Urinary bladder (tissue), 4 donors: ENCODE measurements at places on chromosomes 2 and 18. TPM values are rescaled to one million over a fixed set of nuclear protein-coding genes. Genes with fewer than 3 reads are reported as not detected.

DNA sequence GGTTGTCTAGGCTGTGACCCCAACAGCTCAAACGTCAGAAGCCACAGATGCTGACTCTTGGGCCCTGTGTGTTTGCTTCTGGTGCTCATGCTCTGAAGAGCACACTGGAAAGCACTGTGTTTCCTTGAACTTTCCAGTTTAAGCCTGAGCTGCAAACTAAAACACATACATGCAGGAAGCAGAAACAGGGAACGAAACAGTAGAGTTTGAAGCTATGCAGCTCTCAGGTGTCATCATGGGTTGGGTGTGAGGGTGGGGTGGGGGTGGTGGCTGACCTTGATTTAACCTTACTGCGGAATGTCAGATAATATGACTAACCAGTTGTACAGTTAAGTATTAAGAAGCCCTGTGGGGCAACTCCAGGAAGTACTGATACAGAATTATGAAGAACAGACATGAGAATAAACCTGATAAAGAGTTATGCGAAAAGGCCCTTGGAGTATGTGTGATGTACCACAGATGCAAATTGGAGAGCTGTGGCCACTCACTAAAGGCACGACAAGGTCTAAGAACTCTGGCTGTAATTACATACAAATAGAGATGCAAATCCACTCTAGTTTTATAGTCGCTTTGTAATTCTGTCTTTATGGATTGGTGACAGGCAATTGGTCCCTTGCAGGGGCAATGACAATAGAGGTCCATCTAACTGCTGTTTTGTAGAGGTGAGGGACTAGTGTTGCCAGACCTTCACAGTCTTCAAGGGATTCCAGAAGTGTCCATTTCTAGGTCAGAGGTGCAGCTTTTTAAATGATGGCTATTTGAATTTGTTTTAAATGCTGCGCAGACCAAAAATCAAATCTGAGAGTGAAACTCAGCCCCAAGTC is 273.1 kb downstream of the NAPG start:
- DNase-seq = no peak

GRCh38 chr18:49936821-49937220 is 123.5 kb upstream of the ACAA2 start:
- no peak for DNase-seq

Gene DOK6
- 9.0 TPM for polyA plus RNA-seq

DNA sequence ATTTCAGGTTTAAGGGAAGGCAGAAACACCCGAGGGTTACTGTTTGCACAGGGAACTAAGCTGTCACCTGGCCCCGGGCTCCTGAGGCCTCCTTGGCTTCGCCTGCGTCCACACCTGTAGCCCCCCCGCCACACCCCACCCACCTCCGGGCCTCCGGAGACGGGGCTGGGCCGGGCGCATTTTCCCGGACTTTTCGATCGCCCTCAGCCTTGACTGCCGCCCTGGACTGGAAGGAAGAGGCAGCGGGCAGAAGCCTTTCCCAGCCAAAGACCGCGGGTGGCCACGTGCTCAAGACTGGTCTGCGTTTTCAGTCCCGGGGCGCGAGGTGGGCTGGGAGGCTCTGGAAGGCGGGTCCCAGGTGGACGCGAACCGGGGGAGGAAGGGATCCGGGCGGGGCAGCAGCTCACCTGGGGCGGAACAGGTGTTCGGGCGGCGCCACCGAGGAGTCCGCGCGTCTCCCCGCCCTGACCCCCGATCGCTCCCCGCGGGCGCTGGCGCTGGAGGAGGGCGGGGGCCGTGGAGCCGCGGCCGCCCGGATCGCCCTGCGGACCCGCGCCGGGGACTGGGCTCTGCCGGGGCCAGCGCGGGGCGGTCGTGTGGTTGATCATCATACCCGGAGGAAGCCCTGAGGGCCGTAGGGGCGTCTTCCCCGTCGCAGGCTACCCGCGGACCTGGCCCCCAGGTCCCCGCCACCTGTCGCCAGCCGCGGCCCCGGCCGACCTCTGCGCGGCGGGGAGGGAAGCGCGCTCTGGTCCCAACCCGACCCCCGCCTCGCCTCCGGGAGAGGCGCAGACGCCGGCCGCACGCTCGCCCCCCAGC is 3.2 kb downstream of the ID2 start:
- DNase-seq = peak; percentile 20

DNA sequence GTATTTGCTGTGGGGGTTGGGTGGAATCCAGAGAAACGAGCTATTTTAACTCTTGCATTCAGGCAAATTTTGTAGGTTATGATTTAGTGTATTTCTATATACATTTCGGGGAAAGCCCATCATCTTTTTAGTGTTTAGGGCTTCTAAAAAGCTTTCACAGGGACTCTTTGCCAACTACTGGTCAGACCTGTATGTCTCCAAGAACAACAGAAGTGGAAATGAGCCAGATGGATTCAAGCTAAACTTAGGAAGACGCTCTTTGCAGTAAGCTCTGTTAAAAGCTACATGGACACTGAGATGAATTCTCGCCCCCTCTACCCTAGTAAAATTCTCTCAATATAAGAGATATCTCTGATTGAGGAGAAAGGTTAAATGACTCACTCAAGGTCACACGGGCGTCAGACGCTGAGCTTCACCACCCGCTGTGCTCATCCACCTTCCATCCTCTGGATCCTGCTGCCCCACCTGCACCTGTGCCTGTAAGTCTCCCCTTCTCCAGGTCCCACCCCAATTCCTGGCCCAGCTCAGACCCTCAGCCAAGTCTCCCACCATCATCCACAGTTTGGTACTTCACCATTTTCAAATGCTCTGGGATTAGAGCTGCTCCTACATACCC is 85.6 kb downstream of the MARCHF4 start:
- no peak for DNase-seq

- no peak for DNase-seq
Measured at GRCh38 chr2:201218780-201219179, 35.8 kb downstream of the CASP10 start.

Gene TCF4
- polyA plus RNA-seq = 46.3 TPM

DNA sequence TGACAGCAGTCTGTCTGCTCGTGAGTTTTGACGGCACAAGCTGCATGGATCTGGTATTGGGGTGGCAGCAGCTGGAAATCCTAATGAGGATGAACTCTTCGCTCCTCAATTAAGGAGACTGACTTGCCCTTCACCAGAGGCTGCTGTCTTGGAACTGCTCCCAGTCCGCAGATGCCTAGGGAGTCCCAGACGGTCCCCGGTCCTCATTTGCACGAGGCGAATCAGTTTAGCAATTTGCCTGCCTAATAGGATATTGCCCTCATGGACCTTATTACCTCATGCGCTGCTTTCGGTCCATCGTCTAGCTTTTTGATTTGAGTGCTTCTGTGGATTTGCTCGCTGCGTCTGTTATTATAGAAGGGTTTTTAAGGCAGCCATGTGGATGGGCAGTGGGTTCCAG is 40.6 kb downstream of the ASAP2 start:
- DNase-seq = no peak

DNA sequence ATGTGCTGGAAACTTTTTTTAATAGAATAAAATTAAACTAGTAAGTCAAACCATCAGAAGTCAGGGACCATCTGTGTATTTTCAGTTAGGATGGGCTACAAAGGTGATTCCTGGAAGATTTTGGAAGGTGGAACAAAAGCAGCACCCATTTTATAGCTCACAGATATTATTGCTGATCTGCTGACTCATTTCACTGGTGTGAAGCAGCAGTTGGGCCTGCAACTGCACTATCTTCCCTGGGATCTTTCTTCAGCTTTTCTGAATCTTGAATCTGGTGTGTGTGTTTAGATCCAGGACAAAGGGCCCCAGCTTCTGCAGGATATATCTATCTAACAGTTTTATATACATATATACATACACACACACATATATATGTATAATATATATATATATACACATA is 35.6 kb upstream of the BCL11A start:
- no peak for DNase-seq

GRCh38 chr2:53508667-53509066 is 258.9 kb upstream of the CHAC2 start:
- no peak for DNase-seq

DNA sequence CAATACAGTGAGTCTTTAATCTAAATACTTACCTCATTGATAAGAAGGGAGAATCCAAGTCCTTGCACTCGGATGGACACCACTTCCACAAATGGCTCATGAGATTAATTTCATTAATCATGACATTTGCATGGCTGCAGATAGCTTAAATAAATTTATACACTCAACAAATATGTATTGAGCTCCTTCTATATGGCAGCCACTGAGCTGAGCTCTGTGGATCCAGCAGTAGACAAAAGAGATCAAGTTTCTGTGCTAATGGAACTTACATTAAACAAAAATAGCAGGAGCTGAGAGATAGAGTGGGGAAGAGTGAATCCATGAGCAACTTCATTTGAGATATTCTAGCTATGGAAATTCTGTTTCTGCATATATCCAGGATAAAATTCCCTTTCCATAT is 44.4 kb downstream of the RAB27B start:
- DNase-seq = no peak

DNA sequence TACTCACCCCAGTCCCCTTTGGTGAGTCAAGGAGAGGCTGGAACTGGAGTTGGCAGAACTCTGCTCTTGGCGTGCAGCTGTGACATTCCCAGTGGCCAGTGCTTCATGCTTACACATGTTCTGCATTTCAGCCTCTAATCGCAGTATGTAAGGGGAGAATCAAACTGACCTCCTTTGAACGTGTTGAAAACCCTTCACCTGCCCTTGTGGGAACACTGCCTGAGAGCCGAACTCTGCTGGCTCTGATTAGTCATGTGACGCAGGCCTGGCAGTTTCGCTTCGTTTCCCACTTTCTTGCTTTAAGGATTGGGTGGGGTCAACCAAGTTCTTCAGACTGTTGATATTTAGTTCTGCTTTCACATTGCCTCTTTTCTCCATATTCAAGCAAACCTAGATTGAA is 173.8 kb upstream of the BCL2L11 start:
- DNase-seq = no peak

GRCh38 chr2:188219541-188219940 is 72.1 kb upstream of the GULP1 start:
- no peak for DNase-seq

GRCh38 chr2:163466331-163467250 is 269.2 kb downstream of the FIGN start:
- DNase-seq = no peak

Gene KLHL41
- polyA plus RNA-seq = 4.8 TPM

DNA sequence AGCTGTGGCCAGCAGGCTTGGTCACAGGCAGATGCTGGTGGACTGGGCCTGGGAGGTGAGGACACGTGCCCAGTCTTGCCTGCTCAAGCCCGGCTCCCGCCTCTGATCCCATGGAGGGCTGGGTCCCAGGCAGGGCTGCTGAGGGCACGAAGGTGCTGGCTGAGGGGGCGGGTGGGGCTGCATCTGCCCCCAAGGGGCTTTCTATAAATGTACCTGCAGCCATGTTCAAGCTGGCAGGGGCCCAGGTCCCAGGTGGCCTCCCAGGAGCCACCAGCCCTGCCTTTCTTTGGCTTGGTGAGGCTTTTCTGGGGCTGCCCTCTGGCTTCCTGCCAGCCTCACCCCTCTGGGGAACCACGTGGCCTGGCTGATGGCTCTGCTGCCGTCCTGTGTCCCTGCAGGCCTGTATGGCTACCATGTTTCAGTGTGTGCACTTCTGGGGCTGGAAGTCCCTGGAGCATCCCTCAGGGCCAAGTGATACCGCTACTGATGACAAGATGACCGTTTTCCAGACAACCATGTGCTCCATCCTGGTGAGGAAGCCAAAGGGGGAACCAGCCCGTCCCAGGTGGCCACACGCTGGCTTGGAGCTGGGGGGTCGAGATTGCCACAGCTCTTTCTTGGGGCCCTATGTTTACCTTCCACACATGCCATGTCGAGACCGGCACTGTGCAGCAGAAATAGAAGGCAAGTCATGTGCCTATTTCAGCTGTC is 23.2 kb downstream of the HJURP start:
- DNase-seq = no peak
